ENCODE measurements at places on chromosomes 2 and 18. TPM values are rescaled to one million over a fixed set of nuclear protein-coding genes. Genes with fewer than 3 reads are reported as not detected.

DNA sequence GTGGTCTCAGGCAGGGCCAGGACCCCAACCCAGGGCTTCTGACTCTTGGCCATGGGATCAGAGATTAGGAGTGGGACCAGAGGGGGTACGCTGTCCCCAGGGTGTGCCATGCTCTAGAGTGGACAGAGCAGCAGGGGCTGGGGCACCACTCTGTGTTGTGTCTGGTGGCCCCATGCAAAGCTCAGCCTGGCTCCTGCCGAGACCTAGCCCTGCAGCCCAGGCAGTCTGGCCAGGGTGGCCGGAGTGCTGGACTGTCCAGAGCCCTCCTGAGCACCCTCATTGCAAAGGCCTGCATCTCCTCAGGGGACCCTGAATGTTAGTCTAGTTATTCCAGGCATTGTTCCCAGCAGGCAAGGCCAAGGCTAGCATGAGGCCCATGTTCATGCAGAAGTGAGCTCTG is 162.3 kb downstream of the TNS1 start:
- no peak for DNase-seq

The CLEC4F gene
- total RNA-seq, result not detected

- no peak for DNase-seq
These were observed 20.8 kb upstream of the MBP start for GRCh38 chr18:77153404-77153803.

The PAIP2B gene
- 0.49 TPM for total RNA-seq

The TEX44 gene
- not detected for total RNA-seq

DNA sequence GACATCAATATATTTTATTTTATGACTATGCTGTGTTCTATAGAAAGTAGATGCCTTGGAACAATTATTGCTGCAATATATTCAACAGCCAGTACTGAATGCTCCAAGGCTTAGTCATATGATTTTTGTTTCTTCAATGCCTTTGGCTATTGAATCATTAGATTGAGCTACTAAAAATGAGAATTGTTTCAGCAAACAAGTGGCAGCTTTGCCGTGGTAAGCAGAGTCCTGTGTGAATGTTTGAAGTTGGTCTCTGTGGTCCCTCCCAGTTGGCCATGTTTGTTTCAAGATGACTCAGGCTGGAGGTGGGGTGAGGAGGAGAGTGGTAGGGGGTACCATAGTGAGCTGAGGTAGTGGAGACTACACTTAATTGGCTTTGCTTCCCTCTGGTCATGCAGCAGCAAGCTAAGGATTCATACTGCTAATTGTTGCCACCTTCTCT is 198.6 kb upstream of the EPAS1 start:
- peak; percentile 90 for DNase-seq

GRCh38 chr2:70516596-70516995 is 37.0 kb downstream of the TGFA start:
- peak; percentile 71 for DNase-seq

DNA sequence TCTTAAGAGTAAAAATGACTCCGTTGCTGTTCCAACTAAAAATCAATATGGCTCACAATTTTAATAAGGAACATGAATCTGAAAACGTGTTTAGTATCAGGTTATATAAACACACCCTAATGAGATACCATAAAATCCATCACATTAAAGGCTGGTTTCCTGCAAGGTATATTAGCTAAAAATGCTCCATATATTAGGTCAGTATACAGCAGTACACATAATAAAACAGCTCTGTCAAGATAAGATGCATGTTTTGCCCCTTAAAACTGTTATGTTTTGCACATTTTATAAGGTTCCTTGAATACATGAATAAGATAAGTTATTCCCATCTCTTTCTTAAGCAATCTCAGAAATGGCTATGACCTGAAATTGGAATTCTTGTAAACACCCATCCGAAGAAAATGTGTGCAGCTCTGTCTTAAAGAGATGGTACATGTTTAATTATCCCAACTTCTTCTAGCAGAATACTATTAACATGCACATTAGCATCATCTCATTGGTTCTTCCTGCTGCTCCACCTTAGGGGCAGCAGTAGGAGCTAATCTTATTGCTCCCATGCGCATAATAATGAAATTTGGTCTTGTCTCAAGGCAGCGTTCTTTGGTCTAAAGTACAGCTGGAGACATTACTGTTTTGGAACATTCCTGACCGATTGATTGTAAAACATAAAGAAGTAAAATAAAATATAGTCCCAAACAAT is 836.1 kb upstream of the FANCL start:
- no peak for DNase-seq

DNA sequence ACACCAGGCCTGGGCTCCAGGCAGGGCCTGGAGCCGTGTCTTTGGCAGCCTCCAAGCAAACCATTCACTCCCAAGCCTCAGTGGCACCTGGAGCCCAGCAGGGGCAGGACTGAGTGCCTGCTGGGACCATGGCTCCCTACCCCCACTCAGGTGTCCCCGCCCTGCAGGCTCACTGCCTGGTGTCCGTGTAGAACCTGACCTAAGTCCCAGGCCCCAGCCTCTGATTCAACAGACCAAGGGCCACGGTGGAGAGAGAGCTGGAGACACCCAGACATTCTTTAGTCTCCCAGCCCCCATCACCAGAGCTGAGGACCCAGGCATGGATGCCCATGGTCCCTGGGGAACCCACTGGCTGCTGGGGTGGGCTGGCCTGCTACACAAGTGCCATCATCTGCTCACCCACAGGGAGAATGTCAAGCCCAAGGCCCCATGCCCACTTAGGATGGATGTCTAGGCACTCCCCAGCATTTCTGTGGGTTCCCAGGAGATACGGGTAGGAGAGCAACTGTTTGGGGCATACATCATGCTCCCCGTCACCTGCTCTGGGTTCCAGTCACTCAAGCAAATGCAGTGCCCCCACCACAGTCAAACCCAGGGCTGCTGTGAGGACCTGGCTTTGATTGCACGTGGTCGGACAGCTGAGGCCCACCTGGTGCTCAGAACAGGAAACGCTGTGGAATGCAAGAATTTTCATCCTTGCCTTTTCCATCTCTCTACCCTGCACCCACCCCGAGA is 42.9 kb upstream of the ATG16L1 start:
- DNase-seq, result no peak

The IL36B gene
- total RNA-seq, result not detected

The ASAP2 gene
- 46.7 TPM for total RNA-seq

The SLC1A4 gene
- total RNA-seq, result 17.0 TPM

DNA sequence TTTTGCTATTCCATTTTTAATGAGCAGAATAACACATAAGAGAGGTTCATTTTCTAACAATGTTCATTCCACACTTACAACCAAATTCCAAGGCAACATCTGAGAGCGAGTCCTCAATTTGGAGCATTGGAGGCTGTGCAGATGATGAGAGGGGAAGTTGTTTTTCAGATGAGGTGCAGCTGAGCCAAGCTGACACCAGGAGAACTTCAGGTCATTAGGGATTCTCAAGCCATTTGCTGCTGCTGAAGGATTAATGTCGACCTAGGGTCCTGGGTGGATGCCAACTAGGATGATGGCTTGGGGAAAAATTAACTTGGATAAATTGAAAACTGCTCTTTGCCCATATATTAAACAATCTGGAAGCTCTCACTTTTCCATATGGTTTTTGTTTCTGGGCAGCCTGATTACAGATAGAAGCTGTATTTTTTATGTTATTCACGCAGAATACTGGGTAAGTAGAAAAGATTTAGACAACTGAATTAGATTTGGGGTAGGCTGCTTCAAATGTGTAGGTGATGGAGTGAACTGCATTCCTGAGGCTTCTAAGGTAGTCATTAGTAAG is 206.4 kb upstream of the SLC39A10 start:
- no peak for DNase-seq

DNA sequence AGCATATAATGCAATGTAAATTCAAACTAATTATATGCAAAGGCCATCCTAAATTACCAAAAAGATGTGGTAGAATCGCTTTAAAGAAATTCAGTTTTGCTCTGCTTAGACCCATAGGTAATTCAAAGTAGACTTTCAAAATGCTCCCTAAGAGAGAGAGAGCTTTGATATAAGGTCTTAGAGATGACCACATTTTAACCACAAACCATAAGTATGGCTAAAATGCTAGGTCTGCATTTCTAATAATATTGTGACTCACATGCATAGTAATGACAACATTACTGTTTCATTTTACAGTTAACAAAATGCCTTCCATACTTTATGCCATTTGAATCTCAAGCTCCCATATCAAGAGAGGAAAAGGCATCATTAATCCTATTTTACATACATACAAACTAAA is 144.5 kb downstream of the RAD51AP2 start:
- DNase-seq, result no peak

- no peak for DNase-seq
These were observed 338.0 kb upstream of the CNTNAP5 start for GRCh38 chr2:123687064-123687463.

The ARMC9 gene
- total RNA-seq, result 62.3 TPM

- DNase-seq, result no peak
These were observed 40.6 kb upstream of the RIOK3 start for GRCh38 chr18:23412351-23412964.

GRCh38 chr18:9321017-9321452 is 13.5 kb upstream of the TWSG1 start:
- no peak for DNase-seq

- DNase-seq, result no peak
These were observed 107.6 kb downstream of the AP1S3 start for GRCh38 chr2:223729781-223730180.

The NEB gene
- under 0.01 TPM for total RNA-seq

- no peak for DNase-seq
These were observed 7.9 kb upstream of the ZNF407 start for GRCh38 chr18:74589811-74590210.

DNA sequence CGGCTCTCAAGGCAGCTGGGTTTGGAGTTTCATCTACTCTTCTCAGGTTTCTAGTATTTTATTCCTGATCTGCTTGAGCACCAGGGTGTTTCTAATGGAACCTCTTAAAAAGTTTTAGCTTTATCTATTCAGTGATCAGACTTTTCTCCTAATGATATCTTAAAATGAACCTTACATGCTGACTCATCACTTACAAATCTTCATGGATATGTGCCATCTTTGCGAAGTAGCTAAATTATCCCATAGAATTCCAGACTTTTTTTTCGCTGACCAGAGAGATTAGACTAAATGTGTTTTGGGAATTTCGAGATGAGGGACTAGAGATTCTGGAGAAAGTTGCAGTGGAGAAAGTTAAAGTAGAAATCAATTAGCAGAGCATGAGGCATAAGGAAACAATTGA is 401.0 kb downstream of the GRB14 start:
- DNase-seq, result peak; percentile 16

- DNase-seq, result peak; percentile 42
These were observed 592 bp downstream of the ME2 start for GRCh38 chr18:50879302-50880118.

The PLCL1 gene
- not detected for total RNA-seq

The GAL3ST2 gene
- total RNA-seq, result not detected

- DNase-seq, result no peak
These were observed 52.4 kb upstream of the TEX51 start for GRCh38 chr2:126846241-126846640.

- DNase-seq, result no peak
These were observed 194.3 kb upstream of the ERBB4 start for GRCh38 chr2:212732860-212733259.

- no peak for DNase-seq
These were observed 48.3 kb downstream of the ZNF804A start for GRCh38 chr2:184646593-184646992.
